ENCODE measurements at places on chromosomes 12 and 14.

DNA sequence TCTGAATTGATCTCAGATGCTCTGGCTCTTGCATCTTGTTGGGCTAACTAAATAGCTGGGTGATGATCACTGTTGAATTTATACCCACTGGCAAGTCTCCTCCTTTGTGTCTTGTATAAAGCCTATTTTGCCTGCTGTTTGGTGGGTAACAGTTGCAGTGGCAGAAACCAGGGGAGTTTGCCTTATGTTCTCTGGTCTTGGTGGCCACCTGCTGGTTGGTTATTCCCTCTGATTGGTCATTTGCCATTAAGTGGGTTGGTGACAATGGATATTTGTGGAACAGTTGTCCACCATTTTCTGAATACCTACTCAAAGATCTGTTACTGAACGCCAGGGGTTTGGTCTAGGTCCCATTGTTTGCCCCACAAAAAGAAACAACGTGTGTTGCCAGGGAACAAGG, 52.1 kb downstream of the AVPR1A start:
- DNase-seq: no peak

- no peak for DNase-seq
Observed at GRCh38 chr12:9364224-9365176, 156.3 kb upstream of the PZP start.

- no peak for DNase-seq
Observed at GRCh38 chr14:42513837-42514236, 907.2 kb downstream of the LRFN5 start.

- no peak for DNase-seq
Observed at GRCh38 chr12:123149088-123149487, 1.8 kb downstream of the PITPNM2 start.

DNA sequence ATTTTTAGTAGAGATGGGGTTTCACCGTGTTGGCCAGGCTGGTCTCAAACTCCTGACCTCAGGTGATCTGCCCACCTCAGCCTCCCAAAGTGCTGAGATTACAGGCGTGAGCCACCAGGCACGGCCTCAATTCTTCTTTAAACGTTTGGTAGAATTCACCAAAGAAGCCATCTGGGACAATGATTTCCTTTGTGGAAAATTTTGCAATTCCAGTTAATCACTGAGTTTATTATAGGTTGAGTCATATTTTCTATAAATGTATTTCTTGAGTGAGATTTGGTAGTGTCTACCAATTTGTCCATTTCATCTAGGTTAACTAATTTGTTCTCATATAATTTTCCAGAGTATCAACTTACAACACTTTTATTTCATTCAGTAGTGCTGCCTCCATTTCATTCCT, 683.9 kb upstream of the TMEM132C start:
- DNase-seq: no peak

GRCh38 chr14:91911474-91912032, 35.9 kb downstream of the FBLN5 start:
- no peak for DNase-seq

All from activated gamma-delta T cell (primary cell).